Pericardium fibroblast (primary cell): ENCODE measurements at places on chromosomes 7 and 10. TPM values are rescaled to one million over a fixed set of nuclear protein-coding genes. Genes with fewer than 3 reads are reported as not detected.

CBLL1 gene
- 13.8 and 20.1 TPM in 2 replicates for total RNA-seq

C10orf53 gene
- total RNA-seq, result not detected in 2 replicates

ADCK2 gene
- 11.0 and 20.5 TPM in 2 replicates for total RNA-seq

NUDCD3 gene
- total RNA-seq, result 26.1 and 51.0 TPM in 2 replicates

CDC14C gene
- total RNA-seq, result not detected in 2 replicates

EPHA1 gene
- total RNA-seq, result not detected in 2 replicates

PDE6C gene
- not detected in 2 replicates for total RNA-seq

FANK1 gene
- total RNA-seq, result 3.6 and 4.3 TPM in 2 replicates

ZFAND4 gene
- 8.9 and 11.3 TPM in 2 replicates for total RNA-seq

OR6V1 gene
- not detected in 2 replicates for total RNA-seq

ZWINT gene
- 5.1 and 7.7 TPM in 2 replicates for total RNA-seq

FEZF1 gene
- not detected in 2 replicates for total RNA-seq

GIMAP6 gene
- not detected in 2 replicates for total RNA-seq

PHKG1 gene
- 0.09 and 0.12 TPM in 2 replicates for total RNA-seq

HELLS gene
- total RNA-seq, result 2.6 and 19.1 TPM in 2 replicates

SLC26A4 gene
- 0.12 and 0.17 TPM in 2 replicates for total RNA-seq

GRID2IP gene
- 0.09 TPM in 1 of 2 replicates, not detected in the other for total RNA-seq

CUBN gene
- total RNA-seq, result 0.47 and 0.77 TPM in 2 replicates

ACTL6B gene
- total RNA-seq, result not detected in 2 replicates

TLX1 gene
- not detected in 2 replicates for total RNA-seq

SPDYE1 gene
- not detected in 2 replicates for total RNA-seq

THNSL1 gene
- 1.9 and 2.6 TPM in 2 replicates for total RNA-seq

C10orf143 gene
- 0.77 and 1.1 TPM in 2 replicates for total RNA-seq

CNNM1 gene
- total RNA-seq, result 0.09 and 2.2 TPM in 2 replicates

CCL24 gene
- total RNA-seq, result not detected in 2 replicates

HECW1 gene
- 0.17 and 0.35 TPM in 2 replicates for total RNA-seq

CNPY1 gene
- not detected in 2 replicates for total RNA-seq

ENTPD1 gene
- total RNA-seq, result 2.3 TPM in 1 of 2 replicates, not detected in the other

MRC1 gene
- 0.09 TPM in 1 of 2 replicates, not detected in the other for total RNA-seq

DYNC1I1 gene
- 0.12 TPM in 1 of 2 replicates, not detected in the other for total RNA-seq

CYP3A7 gene
- 1.0 TPM in 1 of 2 replicates, not detected in the other for total RNA-seq

MOGAT3 gene
- total RNA-seq, result not detected in 2 replicates

AGR3 gene
- total RNA-seq, result not detected in 2 replicates

TCAF2 gene
- total RNA-seq, result 1.8 and 3.4 TPM in 2 replicates

SYT15 gene
- 2.2 and 3.2 TPM in 2 replicates for total RNA-seq

UBE2D1 gene
- total RNA-seq, result 7.1 and 13.2 TPM in 2 replicates

NUDT13 gene
- total RNA-seq, result 3.0 and 11.0 TPM in 2 replicates

TMEM178B gene
- under 0.01 TPM in 2 replicates for total RNA-seq

SPDYE8 gene
- total RNA-seq, result not detected in 2 replicates

TMEM196 gene
- total RNA-seq, result 0.34 and 1.5 TPM in 2 replicates

WNT8B gene
- not detected in 2 replicates for total RNA-seq

TWIST1 gene
- total RNA-seq, result 41.0 and 70.1 TPM in 2 replicates
